Endothelial cell (in vitro differentiated cells): ENCODE measurements at places on chromosomes 16 and 17.

DNA sequence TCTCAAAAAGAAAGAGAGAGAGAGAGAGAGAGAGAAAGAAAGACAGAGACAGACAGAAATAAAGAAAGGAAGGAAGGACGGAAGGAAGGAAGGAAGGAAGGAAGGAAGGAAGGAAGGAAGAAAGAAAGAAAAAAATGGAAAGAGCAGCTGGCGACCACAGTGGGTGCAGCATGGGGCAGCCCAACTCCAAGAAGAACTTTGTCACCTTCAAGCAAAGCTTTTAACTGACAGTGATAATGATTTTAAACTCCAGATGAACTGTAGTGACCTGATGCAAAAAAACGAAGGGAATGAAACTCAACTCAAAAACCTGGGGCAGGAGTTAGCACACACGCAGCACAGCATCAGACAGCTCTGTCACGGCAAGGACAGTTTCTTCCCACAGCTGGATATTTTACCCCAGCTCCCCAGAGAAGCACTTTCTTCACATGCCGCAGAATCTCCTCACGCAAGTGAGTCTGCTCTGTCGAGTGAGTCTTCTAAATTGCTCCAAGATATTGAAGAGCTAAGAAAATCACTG is 5.0 kb upstream of the ARHGAP17 start:
- no peak for DNase-seq

DNA sequence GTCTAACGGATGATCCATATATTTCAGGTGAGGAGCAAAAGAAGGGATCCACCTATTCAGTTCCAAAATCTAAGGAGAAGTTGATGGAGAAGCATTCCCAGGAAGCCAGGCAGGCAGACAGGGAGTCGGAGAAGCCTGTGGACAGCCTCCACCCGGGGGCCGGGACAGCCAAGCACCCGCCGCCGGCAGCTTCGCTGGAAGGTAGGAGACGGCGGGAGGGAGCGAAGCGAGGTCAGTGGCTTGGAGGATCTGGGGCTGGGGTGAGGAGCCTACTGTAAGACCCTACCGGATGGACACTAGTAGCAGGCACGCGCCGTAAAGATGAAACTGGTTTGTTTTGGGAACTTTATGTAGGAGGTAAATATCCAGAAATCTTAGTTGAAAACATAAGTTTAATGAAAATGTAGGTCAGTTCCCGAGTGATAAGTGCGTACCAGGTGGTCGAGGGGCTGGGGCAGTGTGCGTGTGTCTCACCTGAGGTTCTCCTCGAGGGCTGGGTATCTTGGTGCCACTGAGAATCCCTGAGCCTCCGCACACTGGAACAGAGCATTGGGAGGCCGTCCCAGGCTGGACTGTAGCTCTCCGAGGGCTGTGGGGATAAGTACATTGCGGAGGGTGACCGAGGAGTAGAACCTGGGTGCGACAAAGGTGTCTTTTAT is 714 bp downstream of the SPATA33 start:
- DNase-seq = no peak

- no peak for DNase-seq
Measured at GRCh38 chr16:65619606-65620005, 497.7 kb upstream of the CDH11 start.

GRCh38 chr17:67542219-67543114 is 165.4 kb downstream of the PITPNC1 start:
- DNase-seq = no peak

DNA sequence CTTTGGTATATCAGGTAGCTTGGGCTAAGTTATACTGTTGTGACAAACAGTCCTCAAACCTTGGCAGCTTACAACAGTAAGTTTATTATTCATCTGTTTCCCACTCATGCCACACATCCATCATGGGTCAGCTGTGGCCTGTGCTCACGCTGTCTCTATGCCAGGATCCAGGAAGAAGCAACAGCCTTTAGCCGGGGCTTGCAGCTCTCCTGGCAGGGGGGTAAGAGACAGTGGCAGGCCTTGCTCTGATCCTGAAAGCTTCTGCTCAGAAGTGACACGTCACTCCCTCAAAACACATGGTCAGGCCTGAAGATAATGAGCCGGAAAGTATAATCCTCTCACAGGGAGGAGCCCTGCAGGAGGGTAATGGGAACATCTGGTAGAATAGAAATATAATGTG is 377.6 kb downstream of the CPPED1 start:
- no peak for DNase-seq

- no peak for DNase-seq
Measured at GRCh38 chr17:81204578-81204977, 18.2 kb downstream of the CEP131 start.

- no peak for DNase-seq
Measured at GRCh38 chr16:56347670-56348069, 77.7 kb downstream of the AMFR start.

GRCh38 chr17:55561316-55561972 is 50.2 kb upstream of the SMIM36 start:
- no peak for DNase-seq

DNA sequence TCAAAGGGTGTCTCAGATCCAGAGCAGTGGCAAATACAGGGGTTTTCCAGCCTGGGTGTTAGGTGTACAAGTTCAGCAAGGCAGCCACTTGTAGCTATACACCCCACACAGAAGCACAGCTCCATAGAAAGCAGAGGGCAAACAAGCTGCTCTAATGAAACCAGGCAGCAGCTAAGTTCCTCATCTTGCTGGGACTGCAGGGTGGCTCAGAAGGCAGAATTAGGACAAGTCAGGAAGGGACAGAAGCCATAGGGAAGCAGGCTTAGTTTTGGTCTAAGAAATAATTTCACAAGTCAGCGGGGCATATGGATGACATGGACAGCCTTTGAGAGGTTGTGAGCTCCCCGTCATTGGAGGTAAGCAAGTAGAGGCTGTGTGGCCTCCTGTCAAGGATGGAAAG is 23.7 kb downstream of the CNGB1 start:
- no peak for DNase-seq

GRCh38 chr17:58605470-58605869 is 86.4 kb downstream of the TEX14 start:
- DNase-seq = no peak

GRCh38 chr17:7729816-7730215 is 12.3 kb downstream of the DNAH2 start:
- DNase-seq = no peak

GRCh38 chr17:76265624-76266243 is 586 bp downstream of the UBALD2 start:
- DNase-seq = peak; percentile 65
